ENCODE measurements at places on chromosomes 4 and X.
A peak's percentile ranks its signal among the peaks of the same experiment; 100 is the strongest.

GRCh38 chr4:113436360-113436759 lies 325.2 kb downstream of the CAMK2D start:
- no peak for DNase-seq
- no peak overlapping the region for H3K4me3 ChIP-seq
- no peaks in the 10 kb centered on the region for H3K27me3 ChIP-seq
- no peaks in the 10 kb centered on the region for H3K36me3 ChIP-seq
- H3K27ac ChIP-seq: no peak overlapping the region
- peaks cover 2% of the 10 kb centered on the region for H3K4me1 ChIP-seq

GRCh38 chr4:81492606-81493230 lies 21.0 kb upstream of the RASGEF1B start:
- no peak for DNase-seq
- H3K4me1 ChIP-seq: no peaks in the 10 kb centered on the region
- H3K27ac ChIP-seq: no peak overlapping the region
- no peak overlapping the region for H3K4me3 ChIP-seq
- no peaks in the 10 kb centered on the region for H3K27me3 ChIP-seq

GRCh38 chr4:17753646-17754045 lies 27.8 kb downstream of the FAM184B start:
- no peaks in the 10 kb centered on the region for H3K4me1 ChIP-seq
- no peaks in the 10 kb centered on the region for H3K27me3 ChIP-seq
- no peak overlapping the region for H3K27ac ChIP-seq
- H3K36me3 ChIP-seq: no peaks in the 10 kb centered on the region
- no peak for DNase-seq

DNA sequence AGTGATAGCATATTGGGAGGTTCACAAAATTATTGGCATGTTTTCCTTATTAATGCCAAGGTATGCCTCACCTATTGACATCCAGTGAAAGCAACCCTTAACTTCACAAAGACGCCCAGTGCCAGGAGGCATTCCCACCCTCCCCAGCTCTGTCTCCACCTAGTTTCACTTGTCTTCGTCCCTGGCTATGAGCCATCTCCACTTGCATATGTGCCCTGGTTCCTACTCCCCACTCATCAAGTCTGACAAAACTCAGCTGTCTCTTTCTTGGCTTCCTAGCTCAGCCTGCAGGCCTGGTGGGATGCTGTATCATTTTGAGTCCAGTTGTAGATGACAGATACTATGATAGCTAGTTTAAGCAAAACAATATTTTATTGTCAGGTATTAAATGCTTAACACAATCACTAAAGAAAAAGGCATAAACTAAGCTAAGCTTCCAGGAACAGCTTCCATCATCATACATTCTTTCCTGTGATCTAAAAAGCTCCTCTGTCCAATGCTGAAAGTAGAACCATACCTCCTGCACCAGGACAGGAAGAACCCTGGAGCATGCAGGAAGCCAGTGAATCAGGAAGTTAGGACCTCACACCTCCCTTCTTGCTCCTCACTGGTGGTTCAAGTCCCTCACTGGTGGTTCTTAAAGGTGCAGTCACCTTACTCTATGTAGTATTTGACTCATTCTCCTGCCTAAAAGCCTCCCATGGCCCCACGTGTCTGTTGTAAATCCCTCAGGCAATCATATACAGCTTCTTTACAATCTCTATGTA lies 410.3 kb upstream of the RASGEF1B start:
- H3K27me3 ChIP-seq: no peaks in the 10 kb centered on the region
- H3K4me3 ChIP-seq: no peak overlapping the region
- DNase-seq: no peak
- H3K27ac ChIP-seq: no peak overlapping the region
- H3K4me1 ChIP-seq: no peaks in the 10 kb centered on the region
- H3K36me3 ChIP-seq: no peaks in the 10 kb centered on the region

- H3K27me3 ChIP-seq: no peaks in the 10 kb centered on the region
- no peaks in the 10 kb centered on the region for H3K36me3 ChIP-seq
- no peaks in the 10 kb centered on the region for H3K4me1 ChIP-seq
- no peak overlapping the region for H3K4me3 ChIP-seq
- no peak for DNase-seq
- H3K27ac ChIP-seq: no peak overlapping the region
Measured at GRCh38 chrX:101491943-101492342, 6.7 kb downstream of the ARMCX4 start.

DNA sequence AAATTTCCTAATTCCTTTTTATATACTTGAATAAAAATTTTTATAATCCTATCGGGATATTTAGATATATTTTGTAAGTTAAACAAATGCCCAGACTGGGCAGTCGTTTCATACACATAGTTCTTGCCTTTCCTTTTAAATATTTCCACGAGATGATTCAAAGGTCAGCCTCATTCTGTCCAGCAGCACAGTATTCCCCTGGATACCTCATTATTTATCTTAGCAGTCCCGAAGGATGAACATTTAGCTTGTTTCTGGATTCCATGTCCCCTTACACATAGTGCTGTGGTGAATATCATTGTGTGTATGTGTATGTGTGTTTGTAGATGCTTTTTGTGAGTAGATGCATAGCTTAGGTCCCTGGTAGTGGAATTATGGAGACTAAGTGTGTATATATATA lies 38.3 kb downstream of the RAPGEF2 start:
- H3K27ac ChIP-seq: no peak overlapping the region
- DNase-seq: no peak
- peaks cover 2% of the 10 kb centered on the region for H3K4me1 ChIP-seq
- no peaks in the 10 kb centered on the region for H3K36me3 ChIP-seq
- H3K4me3 ChIP-seq: no peak overlapping the region

DNA sequence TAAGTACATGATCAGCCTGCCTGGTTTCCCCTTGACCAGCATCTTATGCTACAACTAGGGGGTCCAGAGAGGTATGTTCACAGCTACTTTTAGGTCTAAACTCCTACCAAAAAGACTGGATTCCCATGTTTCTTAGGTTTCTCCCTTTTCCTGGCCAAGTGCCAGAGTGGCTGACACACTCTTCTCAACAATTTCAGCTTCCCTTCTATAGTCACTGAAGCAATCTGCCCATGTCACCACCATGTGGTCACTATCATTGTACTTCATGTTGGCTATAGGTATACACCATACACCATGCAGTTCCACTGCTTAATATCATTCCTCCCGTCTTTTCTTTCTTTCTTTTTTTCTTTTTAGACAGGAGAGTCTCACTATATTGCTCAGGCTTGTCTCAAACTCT lies 66.9 kb downstream of the KLHL13 start:
- no peak overlapping the region for H3K27ac ChIP-seq
- no peaks in the 10 kb centered on the region for H3K36me3 ChIP-seq
- no peaks in the 10 kb centered on the region for H3K27me3 ChIP-seq
- no peak for DNase-seq
- H3K4me3 ChIP-seq: no peak overlapping the region
- H3K4me1 ChIP-seq: no peaks in the 10 kb centered on the region

DNA sequence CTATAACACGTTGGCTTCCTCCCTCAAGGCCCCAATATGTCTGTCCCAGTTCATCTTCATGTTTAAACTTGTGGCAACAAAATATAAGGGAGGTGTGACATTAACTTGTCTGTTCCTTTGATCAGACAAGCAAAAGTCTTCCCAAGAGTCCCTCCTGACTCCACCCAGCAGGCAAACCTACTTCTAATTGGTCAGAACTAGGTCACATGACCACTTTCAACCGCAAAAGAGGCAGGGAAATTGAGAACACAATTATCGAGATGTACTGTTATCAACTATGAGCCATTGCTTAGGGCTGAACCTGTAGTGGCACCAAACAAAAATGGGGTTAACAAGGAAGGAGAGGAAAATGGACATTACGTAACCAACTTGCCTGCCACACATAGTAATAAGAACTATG lies 246.8 kb upstream of the TET2 start:
- H3K27me3 ChIP-seq: no peaks in the 10 kb centered on the region
- H3K4me3 ChIP-seq: no peak overlapping the region
- H3K27ac ChIP-seq: no peak overlapping the region
- H3K4me1 ChIP-seq: no peaks in the 10 kb centered on the region
- H3K36me3 ChIP-seq: no peaks in the 10 kb centered on the region

DNA sequence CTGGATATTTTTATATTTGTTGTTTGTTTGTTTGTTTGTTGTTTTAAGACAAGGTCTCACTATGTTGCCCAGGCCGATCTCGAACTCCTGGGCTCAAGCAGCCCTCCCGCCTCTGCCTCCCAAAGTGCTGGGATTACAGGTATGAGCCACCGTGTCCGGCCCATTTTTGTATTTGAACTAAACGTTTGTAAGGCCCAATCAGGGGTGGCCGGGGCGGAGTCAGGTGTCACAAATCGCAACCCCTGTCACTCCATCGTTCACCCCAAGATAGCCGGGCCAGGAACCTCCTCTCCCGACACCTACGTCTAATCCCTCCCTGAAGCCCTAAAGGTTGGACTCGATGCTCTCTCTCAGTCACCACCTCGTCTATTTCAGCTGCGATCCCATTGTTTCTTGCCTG lies 722 bp upstream of the EFHC2 start:
- H3K4me1 ChIP-seq: no peaks in the 10 kb centered on the region
- no peaks in the 10 kb centered on the region for H3K36me3 ChIP-seq
- no peak overlapping the region for H3K27ac ChIP-seq

DNA sequence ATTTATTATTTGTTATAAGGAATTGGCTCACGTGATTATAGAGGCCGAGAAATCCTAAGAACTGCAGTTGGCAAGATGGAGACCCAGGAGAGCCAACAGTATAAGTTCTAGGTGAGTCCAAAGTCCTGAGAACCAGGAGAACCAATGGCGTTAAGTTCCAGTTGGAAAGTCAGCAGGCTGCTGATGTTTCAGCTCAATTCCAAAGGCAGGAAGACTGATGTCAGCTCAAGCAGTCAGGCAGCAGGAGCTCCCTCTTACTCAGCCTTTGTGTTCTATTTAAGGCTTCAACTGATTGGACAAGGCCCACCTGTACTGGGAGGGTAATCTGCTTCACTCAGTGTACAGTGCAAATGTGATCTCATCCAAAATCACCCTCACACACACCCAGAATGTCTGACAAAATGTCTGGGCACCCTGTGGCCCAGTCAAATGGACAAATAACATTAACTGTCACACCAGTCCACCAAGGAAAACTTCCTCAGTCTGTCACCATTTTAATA lies 30.8 kb upstream of the TBL1X start:
- no peaks in the 10 kb centered on the region for H3K27me3 ChIP-seq
- H3K36me3 ChIP-seq: no peaks in the 10 kb centered on the region
- DNase-seq: no peak
- H3K27ac ChIP-seq: no peak overlapping the region
- no peaks in the 10 kb centered on the region for H3K4me1 ChIP-seq

DNA sequence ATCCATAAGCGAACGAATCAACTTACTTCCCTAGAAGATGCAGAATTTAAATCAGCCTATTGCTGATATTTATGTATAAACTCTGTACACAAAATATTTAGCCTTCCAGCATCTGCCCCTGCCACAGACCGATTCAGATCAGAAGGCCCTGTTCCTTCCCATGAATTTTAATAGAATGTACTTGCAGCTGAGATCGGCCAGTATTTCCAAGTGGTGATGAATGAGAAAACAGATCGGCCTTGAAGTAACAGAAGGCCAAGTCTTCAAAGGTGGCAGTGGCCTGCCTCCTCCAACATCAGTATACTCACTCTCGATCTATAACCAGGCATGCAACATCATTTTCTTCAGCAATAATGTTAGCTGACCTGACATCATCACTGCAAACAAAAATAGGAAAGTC lies 66.4 kb downstream of the PRKG2 start:
- no peak for DNase-seq
- H3K4me3 ChIP-seq: no peak overlapping the region
- H3K27me3 ChIP-seq: no peaks in the 10 kb centered on the region

GRCh38 chrX:69133921-69134542 lies 31.2 kb downstream of the PJA1 start:
- peaks cover 22% of the 10 kb centered on the region for H3K4me1 ChIP-seq
- H3K36me3 ChIP-seq: no peaks in the 10 kb centered on the region
- DNase-seq: peak; percentile 61

DNA sequence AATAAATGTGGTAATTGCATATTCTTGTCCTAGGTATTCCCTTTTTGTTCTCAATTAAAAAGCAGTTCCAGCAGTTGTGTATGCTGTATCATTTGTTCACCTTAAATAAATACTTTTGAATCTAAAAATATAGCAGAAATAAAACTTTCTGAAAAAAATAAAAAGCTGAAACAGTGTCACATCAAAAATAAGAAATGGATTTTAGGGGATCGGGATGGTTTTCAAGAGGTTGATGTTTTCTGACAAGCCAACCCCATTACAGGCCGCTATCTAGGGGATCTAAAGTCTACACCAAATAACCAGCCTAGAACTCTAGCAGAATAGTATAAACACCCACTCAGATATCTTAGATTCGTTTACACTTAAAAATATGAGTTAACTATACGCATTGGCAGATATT lies 95.4 kb upstream of the MAML3 start:
- no peak overlapping the region for H3K4me3 ChIP-seq
- no peaks in the 10 kb centered on the region for H3K27me3 ChIP-seq
- no peaks in the 10 kb centered on the region for H3K36me3 ChIP-seq
- H3K27ac ChIP-seq: no peak overlapping the region
- no peak for DNase-seq

GRCh38 chr4:185830263-185830994 lies 18.4 kb upstream of the SORBS2 start:
- no peak for DNase-seq
- no peaks in the 10 kb centered on the region for H3K27me3 ChIP-seq
- H3K4me1 ChIP-seq: no peaks in the 10 kb centered on the region
- no peak overlapping the region for H3K27ac ChIP-seq
- no peaks in the 10 kb centered on the region for H3K36me3 ChIP-seq
- no peak overlapping the region for H3K4me3 ChIP-seq

GRCh38 chr4:26583538-26583864 lies 383 bp upstream of the TBC1D19 start:
- H3K27ac ChIP-seq: no peak overlapping the region
- no peak for DNase-seq
- H3K4me3 ChIP-seq: peak overlapping the region; percentile 45
- no peaks in the 10 kb centered on the region for H3K27me3 ChIP-seq
- H3K36me3 ChIP-seq: no peaks in the 10 kb centered on the region
- peaks cover 2% of the 10 kb centered on the region for H3K4me1 ChIP-seq

- H3K27me3 ChIP-seq: no peaks in the 10 kb centered on the region
- no peak overlapping the region for H3K4me3 ChIP-seq
- peaks cover 3% of the 10 kb centered on the region for H3K36me3 ChIP-seq
- no peak overlapping the region for H3K27ac ChIP-seq
- no peaks in the 10 kb centered on the region for H3K4me1 ChIP-seq
Measured at GRCh38 chrX:108584617-108585211, 145.1 kb downstream of the COL4A5 start.

GRCh38 chr4:101953949-101954348 lies 163.4 kb downstream of the BANK1 start:
- no peaks in the 10 kb centered on the region for H3K27me3 ChIP-seq
- H3K4me1 ChIP-seq: no peaks in the 10 kb centered on the region
- no peaks in the 10 kb centered on the region for H3K36me3 ChIP-seq
- peak overlapping the region; percentile 75 for H3K27ac ChIP-seq
- DNase-seq: peak; percentile 45

- no peak overlapping the region for H3K4me3 ChIP-seq
- H3K27ac ChIP-seq: no peak overlapping the region
- no peak for DNase-seq
- H3K4me1 ChIP-seq: no peaks in the 10 kb centered on the region
Measured at GRCh38 chr4:67988991-67989390, 25.7 kb upstream of the TMPRSS11A start.

- no peaks in the 10 kb centered on the region for H3K27me3 ChIP-seq
- no peaks in the 10 kb centered on the region for H3K4me1 ChIP-seq
- H3K36me3 ChIP-seq: no peaks in the 10 kb centered on the region
- no peak overlapping the region for H3K27ac ChIP-seq
Measured at GRCh38 chr4:108094131-108094530, 74.6 kb downstream of the LEF1 start.

GRCh38 chrX:133090236-133090809 lies 6.6 kb downstream of the USP26 start:
- no peaks in the 10 kb centered on the region for H3K4me1 ChIP-seq
- no peaks in the 10 kb centered on the region for H3K27me3 ChIP-seq
- H3K4me3 ChIP-seq: no peak overlapping the region
- no peaks in the 10 kb centered on the region for H3K36me3 ChIP-seq
